T-helper 2 cell (primary cell): ENCODE measurements at places on chromosomes 7 and 10.

GRCh38 chr10:60816628-60817397, 38.5 kb downstream of the CDK1 start:
- peak; percentile 78 for DNase-seq

- no peak for DNase-seq
Observed at GRCh38 chr7:142134909-142135308, 23.4 kb downstream of the MGAM2 start.

DNA sequence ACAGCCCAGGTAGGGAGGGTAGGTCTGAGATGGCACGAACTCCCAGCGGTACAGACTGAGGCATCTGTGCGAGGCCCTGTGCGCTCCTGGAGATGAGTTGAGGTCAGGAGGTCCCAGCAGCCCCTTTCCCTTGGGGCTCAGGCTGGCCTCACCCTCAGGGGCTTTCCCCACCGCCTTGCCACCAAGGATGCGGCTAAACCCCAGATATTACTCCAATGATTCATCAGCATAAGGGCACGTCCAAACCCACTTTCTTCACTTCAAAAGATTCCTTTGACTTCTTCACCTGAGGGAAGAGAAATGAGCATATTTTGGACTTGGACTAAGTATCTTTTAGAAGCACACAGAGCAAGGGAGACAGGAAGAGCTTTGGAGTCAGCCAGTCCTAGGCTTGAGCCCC, 20.3 kb downstream of the UROS start:
- no peak for DNase-seq

- no peak for DNase-seq
Observed at GRCh38 chr7:112182749-112183148, 23.4 kb downstream of the DOCK4 start.

- DNase-seq, result no peak
Observed at GRCh38 chr7:103803631-103804030, 185.8 kb downstream of the RELN start.

DNA sequence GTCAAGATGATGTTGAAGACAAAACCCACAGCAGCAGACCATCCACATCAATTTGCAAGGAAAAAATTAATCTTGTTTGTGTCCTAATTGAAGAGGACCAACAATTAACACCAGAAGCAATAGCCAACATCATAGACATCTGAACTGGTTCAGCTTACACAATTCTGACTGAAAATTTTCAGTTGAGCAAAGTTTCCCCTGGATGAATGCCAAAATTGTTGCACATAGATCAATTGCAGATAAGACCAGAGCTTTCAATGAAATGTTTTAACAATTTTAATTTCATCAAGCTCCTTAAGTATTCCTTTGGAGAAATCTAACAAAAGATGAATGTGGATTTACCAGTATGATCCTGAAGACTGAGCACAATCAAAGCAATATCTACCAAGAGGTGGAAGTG, 168.6 kb downstream of the CTNNA3 start:
- DNase-seq, result no peak

DNA sequence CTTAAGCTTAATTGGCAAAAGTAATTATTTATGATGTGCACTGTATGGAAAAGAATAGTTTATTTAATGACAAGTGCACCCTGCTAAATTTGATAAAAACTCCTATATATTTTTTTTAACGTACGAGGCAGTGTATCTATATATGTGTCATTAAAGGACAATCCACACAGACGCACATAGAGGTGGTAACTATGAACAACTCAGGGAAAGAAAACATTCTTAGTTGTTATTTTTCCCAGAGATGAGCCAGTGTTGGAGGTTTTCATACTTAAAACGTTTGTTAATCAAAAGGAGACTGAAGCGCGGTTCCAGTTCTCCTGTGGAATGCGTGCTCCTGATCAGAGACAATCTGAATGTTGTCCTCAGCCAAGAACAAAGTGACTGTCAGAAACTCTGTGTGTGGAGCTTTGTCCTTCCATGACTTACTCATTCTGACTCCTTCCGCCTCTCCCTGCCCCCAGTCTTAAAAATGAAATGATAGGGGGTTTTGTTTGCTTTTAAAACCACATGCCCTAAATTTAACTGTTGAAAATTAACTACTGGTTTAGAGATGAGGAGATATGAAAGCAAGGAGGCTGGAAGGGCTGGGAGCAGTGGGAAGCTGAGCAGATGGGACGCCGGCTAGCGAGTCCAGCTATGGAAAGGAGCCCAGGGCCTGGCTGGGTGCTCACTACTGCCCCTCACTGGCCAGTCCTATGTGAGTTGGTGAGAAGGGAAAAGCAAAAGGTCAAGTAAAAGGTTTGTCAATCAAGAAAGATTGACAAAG, 99.6 kb downstream of the SVIL start:
- no peak for DNase-seq

GRCh38 chr10:105656856-105657255, 1015.8 kb downstream of the SORCS3 start:
- no peak for DNase-seq

- no peak for DNase-seq
Observed at GRCh38 chr10:130686689-130687300, 550.6 kb downstream of the GLRX3 start.

GRCh38 chr7:1794888-1795542, 124.9 kb downstream of the ELFN1 start:
- DNase-seq, result no peak

- DNase-seq, result no peak
Observed at GRCh38 chr7:72490301-72490700, 78.2 kb upstream of the CALN1 start.

DNA sequence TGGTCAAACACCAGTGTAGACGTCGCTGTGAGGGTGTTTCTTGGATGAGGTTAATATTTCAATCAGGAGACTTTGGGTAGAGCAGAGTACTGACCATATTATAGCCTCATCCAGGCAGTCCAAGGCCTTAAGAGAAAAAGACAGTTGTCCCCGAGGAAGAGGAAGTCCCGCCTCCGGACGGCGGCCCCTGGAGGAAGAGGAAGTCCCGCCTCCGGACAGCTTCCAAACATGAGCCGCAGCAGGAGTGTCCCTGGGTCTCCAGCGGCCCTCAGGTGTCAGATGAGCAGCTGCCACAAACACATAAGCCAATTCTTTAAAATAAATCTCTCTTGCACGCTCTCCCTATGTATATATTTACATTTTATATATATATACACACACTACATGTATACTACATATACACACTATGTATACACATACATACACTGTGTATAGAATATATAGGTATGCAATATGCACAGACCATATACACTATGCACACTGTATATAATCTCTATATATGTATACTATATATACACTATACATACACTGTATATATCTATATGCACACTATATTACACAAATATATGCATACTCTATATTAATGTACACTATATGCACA, 37.5 kb downstream of the PWWP2B start:
- no peak for DNase-seq

DNA sequence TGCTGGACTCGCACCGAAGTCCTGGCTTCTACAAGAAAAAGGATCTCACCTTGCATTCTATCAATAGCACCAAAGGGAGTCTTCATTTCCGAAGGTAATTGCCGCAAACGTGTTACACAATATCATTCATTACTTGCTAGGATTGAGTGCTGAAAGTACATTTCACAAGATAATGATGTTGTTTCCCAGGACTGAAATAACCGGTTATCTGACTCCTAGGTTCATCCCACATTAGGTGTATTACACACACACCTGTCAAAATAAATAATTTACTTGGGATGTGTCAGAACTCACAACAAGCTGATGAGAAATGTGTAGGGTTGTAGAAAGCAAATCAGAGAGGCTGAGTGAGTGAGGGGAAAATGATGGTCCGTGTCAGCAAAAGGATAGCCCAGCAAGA, 219.4 kb upstream of the RHOBTB1 start:
- DNase-seq, result no peak

GRCh38 chr7:81128011-81128410, 209.2 kb upstream of the SEMA3C start:
- DNase-seq, result no peak

- DNase-seq, result no peak
Observed at GRCh38 chr10:51699145-51699474, 285 bp downstream of the CSTF2T start.

DNA sequence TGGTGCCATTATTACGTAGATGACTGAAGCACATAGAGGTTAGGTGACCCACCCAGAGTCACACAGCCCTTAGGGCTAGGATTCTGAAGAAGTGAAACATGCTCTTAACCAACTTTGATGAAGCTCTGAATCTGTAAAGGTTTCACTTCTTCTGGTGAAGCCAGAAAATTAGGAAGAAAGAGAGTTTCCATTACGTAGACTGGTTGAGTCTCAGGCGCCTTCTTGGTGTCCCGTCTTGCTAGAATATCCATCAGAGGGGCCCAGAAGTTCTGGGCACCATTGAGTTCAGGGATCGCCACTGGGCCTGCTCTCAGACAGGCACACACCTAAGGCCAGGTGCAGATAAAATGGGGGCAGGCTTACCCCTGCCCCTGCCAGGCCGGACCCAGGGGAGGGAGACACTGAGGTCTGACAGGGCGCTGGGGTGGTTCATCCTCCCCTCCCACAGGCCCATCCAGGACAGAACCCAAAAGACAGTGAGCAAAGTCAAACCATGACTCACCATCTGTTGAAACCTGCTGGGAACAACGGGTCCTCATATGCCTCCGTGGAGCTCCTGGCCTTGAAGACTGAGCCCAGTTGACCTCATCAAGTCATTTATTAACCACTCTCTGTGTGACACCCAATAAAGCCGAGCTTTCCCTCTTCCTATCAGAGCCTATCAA, 33.2 kb downstream of the DRGX start:
- no peak for DNase-seq

DNA sequence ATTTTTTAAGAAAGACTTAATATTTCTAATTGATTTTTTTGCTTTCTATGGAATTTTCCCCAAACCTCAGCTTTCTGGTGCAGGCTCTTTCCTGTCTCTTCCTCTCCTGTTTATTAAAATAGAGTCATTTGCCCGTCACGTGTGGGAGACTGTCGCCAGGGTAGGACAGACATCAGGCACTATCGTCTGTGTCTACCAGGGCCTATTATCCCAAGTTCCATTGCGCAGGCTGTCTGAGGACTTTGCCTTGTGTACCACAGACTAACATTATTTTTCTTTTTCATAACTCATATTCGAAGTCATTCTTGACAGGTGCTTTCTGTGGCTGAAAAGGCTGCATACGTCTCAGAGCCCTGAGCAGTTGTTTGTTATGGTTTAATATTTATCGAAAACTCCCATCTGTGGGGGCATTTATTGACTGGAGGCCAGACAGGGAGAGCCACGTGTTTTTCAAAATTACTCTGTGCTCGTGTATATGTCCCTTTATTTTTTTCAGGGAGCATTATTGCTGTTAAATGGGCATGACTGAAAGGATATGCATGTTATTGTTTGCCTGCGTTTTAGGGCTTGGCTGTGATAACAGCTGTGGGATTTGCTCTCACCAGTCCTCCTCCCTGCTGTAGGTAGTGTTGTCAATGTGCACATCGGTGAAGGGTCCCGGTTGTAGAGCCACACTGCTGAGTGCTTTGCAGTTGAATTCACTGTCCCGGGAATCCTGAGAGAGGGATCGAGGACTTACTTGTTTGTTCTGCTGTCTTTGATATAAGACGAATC, 89.8 kb downstream of the CAMK1D start:
- no peak for DNase-seq

GRCh38 chr10:131041441-131041840, 270.1 kb downstream of the TCERG1L start:
- no peak for DNase-seq

GRCh38 chr10:110174816-110175215, 32.6 kb upstream of the MXI1 start:
- no peak for DNase-seq

DNA sequence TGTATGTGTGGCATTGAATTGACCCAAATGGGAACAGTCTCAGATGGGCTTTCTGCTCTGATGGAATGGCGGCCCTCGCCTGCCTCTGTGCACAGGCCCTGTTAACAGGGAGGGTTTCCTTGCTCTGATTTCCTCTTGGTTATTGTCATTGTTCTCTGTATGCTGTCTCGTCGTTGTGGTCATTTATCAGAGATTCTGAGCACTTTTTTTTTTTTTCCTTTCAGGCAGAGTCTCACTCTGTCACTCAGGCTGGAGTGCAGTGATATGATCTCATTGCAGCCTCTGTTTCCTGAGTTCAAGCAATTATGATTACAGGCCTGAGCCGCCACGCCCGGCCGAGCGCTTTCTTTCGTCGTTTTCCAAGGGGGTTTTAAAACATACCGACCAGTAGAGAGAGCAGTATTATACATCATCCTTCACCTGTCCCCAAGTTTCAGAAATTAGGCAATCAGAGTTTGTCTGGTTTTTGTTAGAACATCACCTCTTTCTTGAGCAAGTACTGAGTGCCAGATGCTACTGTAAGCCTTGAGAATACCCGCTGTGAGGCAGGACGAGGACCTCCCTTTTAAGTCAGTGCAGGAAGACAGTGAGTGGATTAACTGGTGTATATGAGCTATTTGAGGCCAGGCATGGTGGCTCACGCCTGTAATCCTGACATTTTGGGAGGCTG, 6.5 kb downstream of the CHST12 start:
- DNase-seq, result no peak

- DNase-seq, result no peak
Observed at GRCh38 chr7:89054361-89054760, 258.8 kb upstream of the TEX47 start.

DNA sequence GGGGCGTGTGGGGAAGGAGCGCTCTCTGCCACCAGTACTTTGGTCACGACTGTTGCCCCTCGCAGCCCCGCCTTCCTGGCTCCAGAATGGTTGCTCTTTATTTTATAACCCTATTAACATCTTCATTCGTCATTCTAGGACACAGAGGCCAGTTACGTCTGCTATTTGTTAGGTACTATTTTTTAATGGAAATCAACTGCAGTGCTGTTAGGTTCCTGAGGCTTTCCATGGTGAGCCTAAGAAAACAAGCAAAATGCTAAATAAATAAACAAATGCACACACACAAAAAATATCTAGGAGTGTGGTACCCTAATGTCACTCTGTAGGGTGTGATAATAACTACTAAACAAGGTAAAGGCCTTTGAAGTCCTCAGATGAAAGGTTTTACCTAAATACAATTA, 71.1 kb downstream of the SLC37A3 start:
- no peak for DNase-seq

DNA sequence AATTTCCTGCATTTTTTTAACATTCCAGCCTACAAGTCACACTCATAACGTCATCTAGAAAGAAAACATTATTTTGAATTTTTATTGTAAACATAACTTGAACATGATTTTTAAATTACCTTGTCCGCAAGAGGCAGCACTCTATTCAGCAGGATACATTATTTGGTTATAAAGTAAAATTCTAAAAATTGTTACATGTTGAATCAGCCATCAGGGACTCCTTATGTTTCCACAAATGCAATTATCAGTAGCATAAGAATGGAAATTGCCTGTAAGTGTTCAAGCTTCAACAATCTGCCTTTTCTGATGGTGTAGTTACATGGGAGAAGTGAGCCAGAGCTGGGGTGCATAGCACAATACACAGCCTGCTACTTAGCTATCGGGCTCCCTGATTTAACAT, 97.5 kb downstream of the ZNF365 start:
- no peak for DNase-seq
